ENCODE measurements at places on chromosomes 7 and 10.
A peak's percentile ranks its signal among the peaks of the same experiment; 100 is the strongest.

GRCh38 chr7:24968165-24968564 lies 11.8 kb downstream of the OSBPL3 start:
- DNase-seq: no peak

DNA sequence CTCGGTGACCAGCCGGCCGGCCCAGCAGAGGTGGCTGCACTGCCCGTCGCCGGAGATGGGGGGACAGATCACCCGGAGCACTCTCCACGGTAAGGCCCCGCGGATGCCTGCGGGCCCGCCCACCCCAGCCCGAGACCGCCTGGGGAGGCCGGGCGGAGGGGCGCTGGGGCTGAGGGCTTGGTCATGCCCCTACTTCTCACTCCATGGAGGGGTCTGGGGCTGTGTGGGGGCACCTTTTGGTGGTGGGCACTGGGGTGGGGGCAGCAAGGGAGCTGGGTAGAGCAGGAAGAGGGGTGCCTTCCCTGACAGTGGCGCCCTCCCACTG lies 61.8 kb downstream of the NEURL1 start:
- no peak for DNase-seq

DNA sequence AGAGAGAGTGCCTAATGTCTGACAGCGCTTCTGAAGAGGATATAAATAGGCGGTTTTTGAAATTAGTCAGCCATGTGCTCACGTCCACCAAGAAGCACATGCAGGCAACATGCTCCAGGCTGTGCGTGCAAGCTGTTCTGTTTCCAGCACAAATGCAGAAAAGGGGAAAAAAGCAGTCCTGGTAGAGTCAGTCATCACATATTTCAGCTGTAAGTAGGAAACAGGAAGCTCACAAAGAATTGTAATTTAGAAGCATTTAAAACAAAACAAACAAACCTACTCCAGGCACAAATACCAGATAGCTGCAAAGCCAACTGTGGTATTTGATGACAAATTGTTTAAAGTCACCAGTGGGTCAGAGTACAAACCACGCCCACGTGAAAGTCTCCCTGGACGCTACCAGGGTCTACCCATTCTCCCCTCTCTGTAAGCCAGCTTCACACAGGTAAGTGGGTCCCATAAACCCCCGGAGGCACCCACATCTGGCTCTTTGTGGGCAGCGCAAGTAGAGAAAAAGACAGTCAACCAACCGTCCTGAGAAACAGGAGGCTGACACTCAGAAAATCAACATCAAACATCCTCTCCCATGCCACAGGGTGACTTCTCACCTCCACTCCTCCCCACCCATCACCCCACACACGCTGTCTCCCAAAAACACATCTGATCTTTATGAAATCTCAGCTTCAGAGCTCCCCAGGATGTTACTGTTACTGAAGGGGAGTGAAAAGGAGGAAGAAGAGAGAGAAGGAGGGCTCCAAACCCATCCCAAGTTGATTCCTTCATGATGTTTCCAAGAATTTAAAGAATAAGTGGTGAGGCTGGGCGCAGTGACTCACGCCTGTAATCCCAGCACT lies 186.4 kb downstream of the FAM107B start:
- DNase-seq: peak; percentile 60

- DNase-seq: no peak
These were observed 163.8 kb downstream of the GRK5 start for GRCh38 chr10:119370972-119371703.

GRCh38 chr10:73095481-73096021 lies 1.1 kb downstream of the P4HA1 start:
- DNase-seq: peak; percentile 55

GRCh38 chr7:30206491-30206890 lies 71.7 kb downstream of the MTURN start:
- no peak for DNase-seq

- peak; percentile 30 for DNase-seq
These were observed 19.3 kb downstream of the PRSS2 start for GRCh38 chr7:142790056-142790455.

- no peak for DNase-seq
These were observed 566.5 kb downstream of the ATRNL1 start for GRCh38 chr10:115659616-115660015.

DNA sequence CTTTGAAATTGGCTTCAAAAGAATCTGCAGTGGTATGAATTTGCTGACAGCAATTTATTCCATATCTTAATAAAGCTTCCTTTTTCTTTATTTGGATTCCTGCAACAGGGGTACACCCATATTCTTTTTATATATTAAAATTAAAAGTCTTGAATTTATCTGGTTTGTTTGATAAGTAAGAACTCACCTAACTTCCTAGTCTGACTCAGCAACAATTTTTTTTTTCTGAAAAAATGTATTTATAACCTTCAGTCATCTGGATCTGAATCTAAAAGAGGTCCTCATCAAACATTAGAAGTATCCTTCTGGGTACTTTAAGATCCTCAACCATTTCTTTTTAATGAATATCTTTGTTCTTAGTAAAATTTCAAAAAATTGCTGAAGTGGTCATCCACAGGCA lies 4.5 kb downstream of the EPHB6 start:
- DNase-seq: no peak

DNA sequence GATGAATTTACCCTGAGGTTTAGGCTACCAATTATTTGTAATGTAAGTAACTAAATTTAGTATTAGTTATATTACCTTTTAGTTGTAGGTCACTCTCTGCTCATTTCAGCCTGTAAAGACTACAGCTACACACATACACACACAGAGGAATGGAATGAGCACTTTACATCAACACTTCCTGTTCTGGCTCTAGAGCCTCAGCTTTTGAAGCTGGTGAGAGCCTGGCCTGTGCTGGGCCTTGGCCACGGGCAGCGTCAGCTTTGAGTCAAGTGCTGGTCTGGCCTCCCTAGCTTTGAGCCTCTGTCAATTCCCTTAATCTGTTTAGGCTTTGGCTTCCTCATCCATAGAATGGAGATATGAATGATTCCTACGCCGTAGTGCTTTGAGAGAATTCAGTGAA lies 141.7 kb downstream of the EGFR start:
- no peak for DNase-seq

- no peak for DNase-seq
These were observed 4.5 kb upstream of the NKX6-2 start for GRCh38 chr10:132790470-132790869.

- no peak for DNase-seq
These were observed 209.1 kb upstream of the ZNF722 start for GRCh38 chr7:63789378-63790176.

DNA sequence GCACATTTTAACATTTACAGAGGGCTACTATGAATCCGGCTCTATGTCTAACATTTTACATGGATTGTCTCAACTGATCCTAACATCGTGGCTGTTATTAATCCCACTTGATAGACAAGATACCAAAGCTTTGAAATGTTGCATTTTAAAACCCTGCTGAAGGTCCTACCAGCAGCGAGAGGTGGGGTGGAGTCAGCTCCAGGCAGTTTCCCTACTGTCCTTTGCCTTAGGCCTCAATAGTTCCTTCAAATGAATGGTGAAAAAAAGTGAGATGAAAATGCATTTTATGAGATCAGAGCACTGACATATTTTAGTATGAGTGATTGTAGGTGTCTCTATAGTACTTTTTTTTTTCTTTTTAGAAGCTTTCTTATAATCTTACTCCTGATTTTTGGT lies 26.6 kb downstream of the BAIAP2L1 start:
- no peak for DNase-seq

DNA sequence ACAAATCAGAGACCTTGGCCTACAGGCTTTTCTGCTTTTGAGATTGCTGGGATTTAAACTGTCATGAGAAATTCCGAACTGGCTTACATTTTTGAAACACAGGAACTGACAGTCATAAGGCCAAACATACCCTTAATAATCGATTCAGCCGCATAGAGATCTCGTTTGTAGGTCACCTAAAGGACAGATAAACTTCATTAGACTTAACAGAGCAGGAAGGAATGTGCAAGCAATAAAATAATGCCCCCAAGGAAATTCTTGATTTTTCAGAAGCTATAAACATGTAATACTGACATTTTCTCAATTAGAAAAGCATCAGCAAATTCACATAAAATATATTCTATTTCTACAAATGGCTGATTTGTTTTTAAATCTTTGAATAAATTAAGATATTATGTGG lies 120.0 kb downstream of the CRPPA start:
- no peak for DNase-seq

DNA sequence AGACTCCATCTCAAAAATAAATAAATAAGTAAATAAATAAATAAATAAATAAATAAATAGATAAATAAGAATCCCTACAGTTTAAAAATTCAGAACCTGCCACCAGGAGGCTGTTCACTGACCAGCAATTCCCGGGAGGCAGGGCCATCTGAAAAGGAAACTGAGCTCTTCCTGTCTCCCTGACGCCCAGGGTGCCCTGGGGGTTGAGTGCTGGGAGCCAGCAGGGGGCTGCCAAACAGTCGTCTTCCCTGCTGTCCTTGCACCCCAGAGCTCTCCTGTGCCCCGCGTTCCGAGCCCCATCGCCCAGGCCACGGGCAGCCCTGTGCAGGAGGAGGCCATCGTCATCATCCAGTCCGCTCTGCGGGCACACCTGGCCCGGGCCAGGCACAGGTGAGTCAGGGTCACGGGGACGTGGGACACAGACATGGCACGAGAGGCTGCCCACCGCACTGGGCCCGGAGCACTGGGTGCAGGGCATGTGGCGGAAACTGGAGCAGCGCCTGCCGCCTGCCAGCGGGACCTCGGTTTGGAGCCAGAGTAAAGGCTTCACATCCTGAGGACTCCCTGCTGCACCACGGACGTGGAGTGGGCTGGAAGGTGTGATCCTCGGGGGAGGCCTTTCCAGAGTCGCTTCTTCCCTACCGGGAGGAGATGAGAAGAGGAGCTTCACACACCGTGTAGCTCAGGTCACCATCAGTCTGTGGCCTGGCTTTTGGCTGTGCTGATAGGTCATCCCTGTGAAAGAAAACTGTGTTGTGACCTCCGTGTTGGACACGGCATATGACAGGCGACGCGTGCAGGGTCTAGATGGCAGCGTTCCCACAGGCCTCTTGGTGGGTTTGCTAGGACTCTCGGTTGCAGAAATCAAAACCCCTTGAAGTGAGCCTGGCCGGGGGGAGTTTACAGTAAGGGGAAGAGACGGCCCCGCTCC lies 25.9 kb upstream of the TTYH3 start:
- DNase-seq: no peak

- no peak for DNase-seq
These were observed 37.5 kb upstream of the ATXN7L1 start for GRCh38 chr7:105913947-105914346.

DNA sequence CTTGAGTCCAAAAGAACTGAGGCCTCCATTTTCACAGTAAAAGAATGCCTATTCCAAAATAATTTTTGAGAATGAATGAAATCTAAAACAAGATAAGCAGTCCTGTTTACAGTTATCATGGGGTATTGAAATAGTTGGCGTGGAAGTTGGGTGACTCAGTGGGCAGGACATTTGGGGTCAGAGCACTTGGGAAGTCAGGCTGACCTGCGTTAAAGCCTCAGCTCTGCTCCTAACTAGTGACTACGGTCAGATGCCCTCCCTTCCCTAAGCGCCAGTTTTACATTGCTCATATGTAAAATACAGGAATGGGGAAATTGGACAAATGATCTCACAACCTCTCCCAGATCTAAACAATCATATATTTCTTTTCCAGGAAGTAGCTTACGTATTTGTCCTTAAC lies 2.3 kb upstream of the PAPSS2 start:
- DNase-seq: no peak

- DNase-seq: no peak
These were observed 132.1 kb downstream of the COL26A1 start for GRCh38 chr7:101494602-101495329.

DNA sequence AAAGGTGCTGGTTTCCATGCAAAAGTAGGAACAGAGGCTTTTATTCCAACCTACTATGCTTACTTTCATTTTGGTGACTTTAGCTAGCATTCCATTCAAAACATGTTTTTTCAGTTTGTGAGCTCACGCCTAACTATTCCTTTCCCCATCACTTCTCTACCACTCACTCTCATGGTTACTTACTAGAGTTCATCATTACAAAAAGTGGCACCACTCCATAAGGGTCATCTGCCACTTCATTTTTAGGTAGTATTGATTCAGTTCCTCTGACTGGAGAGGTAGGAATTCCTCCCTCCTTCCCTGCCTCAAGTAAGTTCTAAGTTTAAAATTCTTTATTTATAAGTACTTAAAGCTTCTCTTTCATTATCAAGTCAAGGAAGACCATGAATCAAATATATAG lies 543.1 kb downstream of the HTR7 start:
- DNase-seq: no peak

Data from CD4-positive, alpha-beta T cell treated with Interleukin-12 subunit alpha and Interleukin-12 subunit beta, for 1 hour (primary cell).